Chondrocyte (in vitro differentiated cells): ENCODE measurements at places on chromosomes 11 and 22. TPM values are rescaled to one million over a fixed set of nuclear protein-coding genes. Genes with fewer than 3 reads are reported as not detected.

The POLA2 gene
- 5.7 to 19.0 TPM (median 6.2 TPM) in 3 replicates for total RNA-seq

The TBX1 gene
- total RNA-seq, result 0.28 to 20.8 TPM in 2 of 3 replicates, not detected in the other

The LMNTD2 gene
- total RNA-seq, result 3.8 to 6.1 TPM (median 5.5 TPM) in 3 replicates

The ANO9 gene
- not detected in 3 replicates for total RNA-seq
